Activated CD4-positive, CD25-positive, alpha-beta regulatory T cell (primary cell): ENCODE measurements at places on chromosomes 1 and 21.
A peak's percentile ranks its signal among the peaks of the same experiment; 100 is the strongest.

- DNase-seq: no peak
These were observed 9.6 kb downstream of the FCRL5 start for GRCh38 chr1:157542676-157543075.

DNA sequence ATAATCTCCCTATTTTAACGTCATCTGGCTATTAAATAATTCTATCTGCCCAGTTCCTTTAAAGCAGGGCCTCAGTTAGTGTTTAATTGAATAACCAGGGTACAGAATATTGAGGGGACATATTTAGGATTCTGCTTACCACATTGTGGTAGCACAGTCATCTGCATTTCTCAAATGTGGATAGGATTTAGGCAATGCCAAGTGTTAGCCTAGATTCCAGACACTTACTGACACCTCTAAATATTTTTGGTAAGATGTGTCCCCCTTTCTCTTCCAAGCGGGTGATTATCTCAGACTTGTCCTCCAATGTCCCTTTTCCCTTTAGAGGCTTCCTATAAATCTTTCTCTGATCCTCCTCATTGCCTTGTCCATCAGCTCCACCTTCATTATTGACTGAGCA is 160.8 kb upstream of the HOOK1 start:
- DNase-seq: no peak

DNA sequence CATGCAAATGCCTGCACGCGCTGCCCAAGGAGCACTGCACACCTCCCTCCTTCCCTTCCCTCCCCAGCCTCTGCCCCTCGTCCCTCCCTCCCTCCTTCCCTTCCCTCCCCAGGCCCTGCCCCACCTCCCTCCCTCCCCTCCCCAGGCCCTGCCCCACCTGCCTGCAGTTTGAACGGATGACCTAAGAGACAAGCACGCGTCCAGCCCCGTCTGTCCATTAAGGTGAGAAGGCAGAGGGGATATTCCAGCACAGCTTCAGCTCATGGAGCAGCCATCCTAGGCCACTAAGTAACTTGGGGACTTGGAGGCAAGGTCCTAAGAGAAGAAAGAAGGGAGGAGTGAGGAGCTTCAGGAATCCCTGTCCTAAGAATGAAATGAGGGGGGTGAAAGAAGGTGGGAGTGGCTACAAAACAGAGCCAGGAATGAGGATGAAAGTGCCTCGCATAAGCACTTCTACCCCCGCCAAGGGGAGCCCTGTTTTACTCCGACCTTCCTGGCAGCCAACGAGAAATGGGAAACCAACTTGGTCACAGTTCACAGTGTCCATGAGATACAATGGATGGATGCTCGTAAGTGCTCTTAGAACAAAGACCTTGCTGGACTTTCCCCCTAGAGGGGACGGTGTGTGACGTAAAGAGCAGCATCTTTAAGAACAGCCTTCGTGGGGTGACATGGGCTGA is 21.3 kb upstream of the EFHD2 start:
- DNase-seq: no peak

GRCh38 chr1:19817160-19817559 is 2.1 kb upstream of the RNF186 start:
- no peak for DNase-seq

- no peak for DNase-seq
These were observed 28.6 kb upstream of the PARP1 start for GRCh38 chr1:226436472-226436854.

GRCh38 chr1:109527846-109528695 is 11.6 kb upstream of the GPR61 start:
- DNase-seq: no peak

- no peak for DNase-seq
These were observed at the start of gene CYP4B1 for GRCh38 chr1:46798810-46799209. TSS of gene CYP4B1 (plus strand) at chr1:46799046. CDS start at chr1:46799082, 36 bp downstream.

DNA sequence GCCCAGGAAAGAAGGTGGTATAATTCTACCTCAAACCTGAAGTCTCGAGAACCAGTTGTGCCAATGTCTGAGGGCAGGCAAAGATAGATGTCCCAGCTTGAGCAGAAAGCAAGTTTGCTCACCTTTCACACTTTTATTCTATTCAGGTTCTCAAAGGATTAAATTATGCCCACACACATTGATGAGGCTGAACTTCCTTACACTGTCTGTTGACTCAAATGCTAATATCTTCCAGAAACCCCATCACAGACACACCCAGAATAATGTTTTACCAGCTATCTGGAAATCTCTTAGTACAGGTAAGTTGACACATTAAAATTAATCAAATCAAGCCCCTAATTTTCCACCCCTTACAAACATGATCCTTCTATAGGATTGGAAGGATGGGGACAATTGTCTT is 605.7 kb downstream of the NUF2 start:
- no peak for DNase-seq

- DNase-seq: no peak
These were observed 2.7 kb upstream of the FDPS start for GRCh38 chr1:155305881-155306391.

GRCh38 chr1:38326856-38327255 is 280.3 kb upstream of the POU3F1 start:
- DNase-seq: no peak

GRCh38 chr21:27171707-27172106 is 204.8 kb upstream of the ADAMTS5 start:
- DNase-seq: no peak

DNA sequence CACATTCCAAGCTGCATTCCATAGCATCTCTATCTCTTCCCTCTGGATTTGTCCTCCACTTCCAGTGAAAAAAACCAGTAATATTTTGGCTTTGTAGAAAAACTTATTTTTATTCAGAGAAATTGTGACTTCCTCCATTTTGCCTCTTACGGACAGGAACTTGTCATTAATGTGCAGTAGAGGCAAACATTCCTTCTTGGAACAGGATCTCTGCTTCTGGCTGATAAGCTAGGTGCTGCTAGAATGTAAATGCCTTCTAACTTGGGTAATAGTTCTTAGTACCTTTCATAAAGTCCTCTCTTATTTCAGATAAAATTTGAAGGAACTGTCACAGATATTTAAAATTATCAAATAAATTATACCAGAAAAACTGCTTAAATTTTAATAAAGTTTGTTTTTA is 707.8 kb downstream of the USP25 start:
- no peak for DNase-seq

DNA sequence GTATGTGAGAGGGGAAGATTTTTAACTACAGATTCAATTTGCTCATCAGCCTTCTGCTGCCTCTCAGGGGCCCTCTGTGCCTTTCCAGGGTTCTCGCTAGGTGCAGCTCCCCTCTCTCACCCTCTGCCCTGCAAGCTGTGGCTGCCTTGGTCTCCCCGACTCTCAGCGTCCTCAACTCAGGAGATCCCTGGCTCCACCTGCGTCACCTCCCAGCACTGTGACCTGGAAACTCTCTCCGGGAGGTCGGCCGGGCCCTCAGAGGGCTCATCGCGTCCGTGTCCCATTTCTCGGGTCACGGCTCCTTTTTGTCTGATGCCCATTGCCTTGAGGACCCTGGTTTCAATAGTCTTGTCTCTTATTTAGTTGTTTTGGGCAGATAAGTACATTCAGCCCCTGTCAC is 63.5 kb upstream of the ADARB1 start:
- no peak for DNase-seq

- DNase-seq: no peak
These were observed 472 bp downstream of the DTL start for GRCh38 chr1:212035835-212036605.

- no peak for DNase-seq
These were observed 307.2 kb downstream of the HHIPL2 start for GRCh38 chr1:222240536-222241181.

- DNase-seq: no peak
These were observed 195.8 kb upstream of the PKN2 start for GRCh38 chr1:88488237-88488636.

- DNase-seq: no peak
These were observed 553.8 kb upstream of the PRMT6 start for GRCh38 chr1:106502659-106503058.

- DNase-seq: no peak
These were observed 96.6 kb downstream of the ADARB1 start for GRCh38 chr21:45170987-45171386.

DNA sequence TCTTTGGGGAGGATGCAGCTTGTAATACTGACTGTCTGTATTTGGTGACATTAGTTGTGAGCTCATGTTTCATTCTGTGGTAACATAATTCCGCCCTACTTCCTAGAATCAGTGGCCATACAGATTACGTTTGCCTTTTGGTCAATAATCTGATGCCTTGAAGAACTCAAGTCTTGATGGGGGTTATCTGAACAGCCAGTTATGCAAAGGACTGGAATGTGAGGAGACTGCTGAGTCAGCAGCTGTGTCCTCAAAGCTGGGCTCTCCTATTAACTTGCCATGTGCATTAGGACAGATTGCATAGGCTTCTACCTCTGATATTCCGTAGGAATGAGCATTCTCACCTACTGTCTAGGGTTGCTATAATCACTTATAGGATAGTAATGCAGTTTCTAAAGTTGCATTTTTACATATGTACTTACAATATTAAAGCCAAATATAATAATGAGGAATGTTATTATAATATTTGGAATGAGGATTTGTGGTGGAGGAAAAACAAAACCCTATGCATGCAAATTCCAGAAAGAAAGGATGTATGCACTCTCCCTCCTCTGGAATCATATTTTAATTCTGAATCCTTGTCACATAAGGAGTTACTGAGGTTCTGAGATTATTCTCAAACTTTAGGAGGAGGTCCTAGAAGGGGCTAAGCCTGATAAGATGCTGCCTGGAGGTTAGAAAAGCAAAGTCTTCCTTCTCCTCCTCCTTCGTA is 116.0 kb downstream of the NOS1AP start:
- DNase-seq: no peak

DNA sequence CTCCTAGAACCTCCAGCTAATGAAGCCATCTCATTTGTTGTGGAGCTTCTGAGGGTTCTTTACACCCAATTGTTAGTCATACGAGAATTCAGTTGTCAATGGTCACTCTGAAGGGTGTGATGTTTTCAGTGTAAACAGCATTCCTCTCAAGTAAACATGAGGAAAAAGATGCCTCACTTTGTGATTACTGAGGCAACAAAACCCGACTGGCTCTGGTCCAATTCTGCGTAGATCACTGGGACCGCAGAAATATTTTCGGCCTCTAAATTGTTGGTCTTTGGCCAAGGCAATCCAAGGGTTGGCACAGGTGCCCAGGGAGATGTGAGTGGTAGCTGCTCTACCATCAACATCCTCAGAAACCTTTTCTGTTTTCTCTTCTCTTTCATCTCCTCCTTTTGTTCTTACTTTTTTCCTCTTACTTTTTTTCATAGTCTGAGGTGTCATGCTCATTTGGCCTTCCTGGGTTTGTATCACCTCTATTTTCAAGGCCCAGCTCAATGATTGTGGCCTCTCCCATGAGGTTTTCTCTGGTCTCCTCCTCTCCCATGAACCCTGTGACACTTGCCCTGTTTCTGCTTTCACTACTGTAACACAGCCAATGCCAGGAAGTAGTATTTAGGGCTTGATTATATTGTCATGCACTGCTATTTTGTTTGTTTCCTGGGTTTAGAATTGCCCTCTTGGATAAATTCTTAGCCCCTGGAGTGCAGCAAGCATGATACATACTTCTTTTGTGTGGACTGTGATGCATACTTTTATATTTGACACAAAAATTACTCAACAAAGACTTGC is 221.9 kb downstream of the TNR start:
- no peak for DNase-seq

DNA sequence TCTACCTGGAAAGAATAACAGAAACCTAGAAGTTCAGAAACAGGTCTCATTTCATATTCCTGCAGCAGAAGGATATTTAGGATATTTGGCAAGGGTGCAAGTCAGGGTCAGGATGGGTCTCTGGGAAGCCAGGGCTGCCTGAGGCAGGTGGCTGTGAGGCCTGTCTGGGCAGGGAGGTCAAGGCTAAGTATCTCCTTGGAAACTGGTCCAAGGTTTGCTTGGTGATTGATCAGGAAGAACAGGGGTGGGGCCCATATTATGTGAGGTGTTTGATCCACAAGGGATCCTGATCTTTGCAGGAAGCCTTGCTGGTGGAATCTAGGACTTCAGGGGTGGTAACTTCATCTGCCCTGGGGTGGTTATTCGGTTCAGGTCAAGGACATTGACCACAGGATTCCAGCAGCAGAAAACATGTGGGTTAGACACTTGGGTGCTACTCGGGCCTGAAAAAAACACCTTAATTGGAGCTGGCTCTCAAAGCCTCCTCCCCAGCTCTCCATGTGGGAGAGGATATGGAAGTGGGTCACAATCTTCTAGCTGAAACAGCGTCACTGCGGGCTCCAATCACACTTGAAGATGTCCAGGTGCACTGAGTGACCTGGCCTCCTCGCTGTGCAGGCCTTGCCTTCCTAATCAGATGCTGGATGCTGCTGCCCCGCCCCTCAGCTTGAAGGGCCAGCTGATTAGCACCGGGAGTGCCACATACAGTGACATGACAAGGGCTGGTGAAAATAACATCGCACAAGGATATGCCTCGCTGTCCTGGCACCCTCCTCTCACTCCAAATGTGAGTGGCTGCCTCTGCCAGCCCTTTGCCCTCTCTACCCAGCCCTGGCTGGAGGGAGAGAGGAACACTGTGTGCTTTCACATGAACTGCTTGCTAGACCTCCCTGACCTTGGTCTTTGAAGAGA is 8.7 kb downstream of the CTNNBIP1 start:
- no peak for DNase-seq

- DNase-seq: no peak
These were observed 68.0 kb downstream of the LRRN2 start for GRCh38 chr1:204617256-204618147.

DNA sequence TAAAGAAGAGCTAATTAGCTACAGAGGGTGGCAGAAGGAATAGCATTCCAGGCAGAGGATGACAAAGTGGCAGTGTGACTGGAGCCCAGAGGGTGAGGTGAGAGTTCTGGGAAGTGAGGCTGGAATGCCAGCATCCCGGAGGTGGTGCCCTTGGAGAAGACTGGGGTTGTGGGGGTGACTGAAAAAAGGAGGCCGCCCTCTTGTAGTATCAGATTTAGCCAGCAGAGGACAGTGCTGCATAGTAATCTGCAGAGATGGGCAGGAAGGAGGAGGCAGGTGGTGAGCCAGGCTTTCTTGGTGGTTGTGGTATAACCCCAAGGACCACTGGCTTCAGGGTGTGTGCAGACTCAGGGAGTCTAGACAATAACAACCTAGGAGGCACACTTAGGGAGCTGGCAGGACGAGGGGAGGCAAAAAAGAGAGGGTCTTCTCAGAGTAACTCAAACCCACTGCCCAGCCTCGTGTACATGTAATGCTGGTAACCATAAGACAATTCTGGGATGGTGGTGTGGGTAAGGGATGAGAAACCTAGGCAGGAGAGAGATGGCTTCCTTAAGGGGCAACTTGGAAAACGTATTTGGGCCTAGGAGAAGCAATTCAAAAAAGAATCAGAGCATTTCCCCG is 30.5 kb downstream of the MROH7 start:
- DNase-seq: peak; percentile 44

DNA sequence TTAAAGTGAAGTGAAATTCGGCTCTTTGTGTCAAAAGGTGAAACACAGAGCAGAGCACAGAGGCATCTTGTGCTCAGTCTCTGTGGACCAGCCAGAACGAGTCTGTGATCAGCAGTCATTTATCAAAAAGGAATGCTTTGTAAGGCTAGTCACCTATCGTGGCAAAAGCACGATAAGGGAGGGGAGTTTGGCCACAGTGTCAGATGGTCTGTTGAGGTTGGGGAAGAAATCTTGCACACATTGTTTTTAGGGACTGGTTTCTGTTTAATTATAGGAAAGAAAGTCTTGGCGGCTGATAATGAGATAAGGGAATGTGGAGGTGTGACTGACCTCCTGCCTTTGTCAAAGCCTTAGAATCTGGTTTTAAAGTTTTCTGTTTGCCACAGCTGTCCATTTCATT is 58.2 kb upstream of the KIAA1614 start:
- DNase-seq: no peak

- no peak for DNase-seq
These were observed 2.7 kb upstream of the MGST3 start for GRCh38 chr1:165628147-165628822.

- no peak for DNase-seq
These were observed 164.4 kb downstream of the GIPC2 start for GRCh38 chr1:78210175-78210574.

- no peak for DNase-seq
These were observed 101.4 kb upstream of the KCNK1 start for GRCh38 chr1:233512538-233512937.
